Retina (tissue), 1 donor: ENCODE measurements at places on chromosomes 16 and 17.
A peak's percentile ranks its signal among the peaks of the same experiment; 100 is the strongest.

DNA sequence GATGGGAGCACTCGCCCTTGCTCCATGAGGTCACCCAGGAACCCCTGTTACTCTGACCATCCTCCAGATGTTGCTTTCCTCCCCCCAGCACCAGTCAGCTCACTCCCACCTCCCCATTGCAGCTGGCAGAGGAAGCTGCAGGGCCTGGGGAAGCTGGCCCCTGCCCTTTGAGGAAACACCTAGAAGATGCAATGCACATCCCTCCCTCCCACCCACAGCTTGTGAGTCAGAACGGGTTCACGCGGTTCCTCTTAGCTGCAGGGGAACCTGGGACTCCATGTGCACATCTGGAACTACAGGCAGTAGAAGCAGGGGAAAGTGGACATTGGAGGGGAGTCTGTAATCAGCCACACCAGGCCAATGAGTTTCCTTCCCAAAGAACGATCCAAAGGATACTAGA, 96.9 kb downstream of the KATNIP start:
- no peak for DNase-seq

DNA sequence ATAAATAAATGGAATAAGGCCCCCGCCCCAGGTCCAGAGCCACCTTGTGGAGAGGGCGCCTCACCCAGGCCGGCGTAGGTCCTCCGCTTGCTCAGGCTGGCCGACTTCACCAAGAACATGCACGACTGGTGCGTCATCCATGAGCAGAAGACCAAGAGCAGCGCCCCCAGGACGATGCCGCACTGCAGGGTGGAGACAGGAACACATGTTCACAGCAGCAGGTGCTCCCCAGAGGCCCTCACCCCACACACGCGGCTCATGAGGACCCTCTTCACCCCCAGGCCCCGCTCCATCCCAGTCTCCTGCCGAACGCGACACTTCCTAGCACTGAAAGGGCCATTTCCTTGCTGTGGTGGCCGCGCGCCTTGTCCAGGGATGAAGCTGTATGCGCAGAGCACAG, 5.5 kb downstream of the SLC38A10 start:
- DNase-seq, result no peak

GRCh38 chr17:7281953-7282751, 634 bp downstream of the SLC2A4 start:
- DNase-seq, result peak; percentile 50

GRCh38 chr17:68462381-68463210, 5.3 kb upstream of the WIPI1 start:
- DNase-seq, result peak; percentile 80
